ENCODE measurements at places on chromosomes 7 and 10.
A peak's percentile ranks its signal among the peaks of the same experiment; 100 is the strongest.

DNA sequence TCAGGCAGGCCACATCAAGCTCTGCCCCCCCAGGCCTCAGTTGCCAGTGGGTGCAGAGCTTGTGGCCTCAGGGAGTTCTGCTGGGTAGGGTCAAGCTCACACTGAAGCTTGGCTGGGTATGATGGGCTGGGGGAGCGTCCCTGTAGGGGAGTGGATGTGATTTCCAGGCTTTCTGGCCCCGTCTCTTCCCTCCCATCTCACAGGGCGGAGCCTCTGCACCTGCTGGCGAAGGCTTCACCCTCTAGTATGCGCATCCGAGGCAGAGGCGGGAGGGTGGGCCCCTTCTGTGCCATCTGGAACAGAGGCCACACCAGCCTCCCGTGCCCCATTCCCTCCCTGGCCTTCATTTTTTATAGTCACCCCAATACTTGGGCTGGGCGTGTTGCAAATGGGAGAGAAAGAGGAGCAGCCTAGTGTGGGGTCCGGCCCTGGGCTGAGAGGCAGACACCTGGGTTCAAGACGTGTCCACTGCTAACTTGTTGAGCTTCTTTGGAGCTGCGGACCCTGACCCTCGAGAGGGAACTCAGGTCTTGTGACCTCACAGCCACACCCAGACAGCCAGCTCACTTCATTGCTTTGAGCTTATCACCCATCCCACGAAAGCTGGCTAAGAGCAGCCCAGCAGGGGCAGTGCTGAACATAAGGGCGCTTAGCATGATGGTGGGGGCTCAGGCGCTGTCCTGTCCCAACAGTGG lies 2.3 kb downstream of the AQP1 start:
- no peak for DNase-seq

- peak; percentile 2 for DNase-seq
Measured at GRCh38 chr10:73743327-73743904, 756 bp upstream of the SEC24C start.

- no peak for DNase-seq
Measured at GRCh38 chr10:24262929-24263590, 54.1 kb downstream of the KIAA1217 start.

GRCh38 chr10:69831231-69831855 lies 29.6 kb downstream of the COL13A1 start:
- DNase-seq, result no peak

- DNase-seq, result no peak
Measured at GRCh38 chr10:69241575-69241974, 21.4 kb downstream of the HKDC1 start.

GRCh38 chr7:108103558-108104298 lies 26.4 kb downstream of the LAMB4 start:
- DNase-seq, result no peak

DNA sequence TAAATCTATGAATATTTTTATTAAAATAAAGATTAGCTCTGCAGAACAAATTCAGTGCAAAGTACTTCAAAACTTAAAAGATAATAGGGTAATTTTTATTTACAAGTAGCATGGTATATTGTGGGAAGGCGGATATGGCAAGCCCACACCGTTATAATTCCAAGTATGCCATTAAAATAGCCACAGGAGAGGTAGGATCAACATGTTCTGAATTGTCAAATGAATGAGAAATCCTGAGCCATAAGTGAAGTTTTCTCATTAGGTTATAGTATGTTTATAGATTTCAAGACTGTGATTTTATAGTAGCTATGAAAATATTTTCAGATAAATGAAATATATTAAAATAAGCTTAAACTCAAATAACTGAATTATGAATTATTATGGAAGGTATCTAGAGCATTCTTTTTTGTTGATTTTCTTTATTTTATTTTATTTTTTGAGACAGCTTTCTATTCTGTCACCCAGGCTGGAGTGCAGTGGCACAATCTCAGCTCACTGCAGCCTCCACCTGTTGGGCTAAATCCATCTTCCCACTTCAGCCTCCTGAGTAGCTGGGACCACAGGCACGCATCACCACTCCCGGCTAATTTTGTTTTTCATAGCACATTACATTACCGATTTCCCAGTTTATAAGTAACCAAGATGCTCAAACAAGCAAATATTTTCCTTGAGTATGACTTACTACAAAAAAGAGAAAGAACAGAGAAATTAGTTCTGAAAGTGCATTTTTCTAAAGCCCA lies 956.6 kb downstream of the GATA3 start:
- DNase-seq, result no peak

- DNase-seq, result no peak
Measured at GRCh38 chr7:157139111-157139809, 534 bp downstream of the UBE3C start.

DNA sequence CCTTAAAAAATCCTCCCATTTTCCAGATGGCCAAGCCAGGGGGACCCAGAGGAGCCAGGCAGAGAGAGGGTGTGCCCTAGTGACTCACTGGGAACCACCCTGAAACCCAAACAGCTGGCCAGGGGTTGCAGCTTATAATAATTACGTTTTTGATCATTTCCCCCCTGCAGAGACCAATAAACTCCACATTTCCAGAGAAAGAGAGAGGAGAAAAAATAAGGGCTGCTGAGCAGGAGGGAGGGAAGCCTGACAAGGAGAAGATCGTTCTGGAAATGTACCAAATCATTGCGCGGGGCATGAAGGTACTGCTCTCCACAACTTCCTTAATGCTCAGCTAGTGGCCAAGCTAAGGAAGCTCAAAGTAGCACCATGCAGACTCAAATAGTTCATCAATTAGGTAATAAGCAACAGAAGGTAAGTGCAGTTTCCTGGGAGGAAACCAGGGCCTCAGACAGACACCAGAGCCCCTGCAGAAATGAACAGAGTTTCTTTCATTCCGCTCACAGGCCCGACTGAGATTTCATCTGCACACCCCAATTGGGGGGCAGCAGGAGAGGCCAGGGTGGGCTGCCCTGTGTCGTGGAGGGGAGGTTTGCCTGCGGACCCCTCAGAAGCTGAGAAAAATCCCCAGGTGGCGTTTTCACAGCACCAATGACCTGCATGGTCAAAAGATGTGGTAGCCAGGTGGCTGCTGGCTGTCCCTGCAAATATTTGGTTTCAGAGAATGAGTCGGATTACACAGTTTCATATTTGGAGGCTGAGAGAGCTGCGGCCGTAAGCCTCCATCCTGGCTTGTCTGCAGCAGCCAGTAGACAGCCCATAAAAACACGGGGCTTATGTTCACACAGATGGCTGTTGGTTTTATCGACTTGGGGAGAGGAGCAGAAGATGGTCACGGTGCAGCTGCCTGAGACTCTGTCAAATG lies 153.2 kb upstream of the LYZL2 start:
- DNase-seq, result no peak

All from smooth muscle cell of the brain vasculature (primary cell).